ENCODE measurements at places on chromosomes 5 and 9.
A peak's percentile ranks its signal among the peaks of the same experiment; 100 is the strongest.

GRCh38 chr5:10441992-10442435, 335 bp downstream of the ROPN1L start:
- DNase-seq, result no peak

GRCh38 chr5:123868267-123868666, 356.3 kb downstream of the CSNK1G3 start:
- DNase-seq, result peak; percentile 61

DNA sequence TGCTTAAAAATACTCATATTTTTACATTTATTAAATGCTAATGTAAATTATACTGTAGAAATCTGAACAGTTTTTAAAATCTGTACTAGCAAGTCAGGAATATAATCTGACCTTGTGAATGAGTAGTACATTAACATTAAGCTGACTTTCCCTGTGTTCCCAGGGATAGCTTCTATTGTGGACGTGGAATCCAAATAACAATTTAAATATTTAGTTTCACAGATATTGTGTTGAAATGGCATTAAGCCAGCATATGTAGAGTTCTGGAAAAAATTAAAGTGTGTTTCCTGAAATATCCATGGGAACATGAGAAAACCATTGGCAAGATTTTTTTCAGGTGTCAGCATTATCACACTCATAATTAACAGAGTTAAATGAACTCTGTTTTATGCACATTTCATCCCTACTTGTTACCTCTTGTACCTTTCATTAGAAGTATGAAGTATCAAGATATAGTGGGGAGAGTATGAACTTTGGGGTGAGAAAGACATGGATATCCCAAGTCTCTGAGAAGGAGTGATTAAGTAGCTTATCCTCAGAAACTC, 5.7 kb downstream of the RABGAP1 start:
- DNase-seq, result no peak

DNA sequence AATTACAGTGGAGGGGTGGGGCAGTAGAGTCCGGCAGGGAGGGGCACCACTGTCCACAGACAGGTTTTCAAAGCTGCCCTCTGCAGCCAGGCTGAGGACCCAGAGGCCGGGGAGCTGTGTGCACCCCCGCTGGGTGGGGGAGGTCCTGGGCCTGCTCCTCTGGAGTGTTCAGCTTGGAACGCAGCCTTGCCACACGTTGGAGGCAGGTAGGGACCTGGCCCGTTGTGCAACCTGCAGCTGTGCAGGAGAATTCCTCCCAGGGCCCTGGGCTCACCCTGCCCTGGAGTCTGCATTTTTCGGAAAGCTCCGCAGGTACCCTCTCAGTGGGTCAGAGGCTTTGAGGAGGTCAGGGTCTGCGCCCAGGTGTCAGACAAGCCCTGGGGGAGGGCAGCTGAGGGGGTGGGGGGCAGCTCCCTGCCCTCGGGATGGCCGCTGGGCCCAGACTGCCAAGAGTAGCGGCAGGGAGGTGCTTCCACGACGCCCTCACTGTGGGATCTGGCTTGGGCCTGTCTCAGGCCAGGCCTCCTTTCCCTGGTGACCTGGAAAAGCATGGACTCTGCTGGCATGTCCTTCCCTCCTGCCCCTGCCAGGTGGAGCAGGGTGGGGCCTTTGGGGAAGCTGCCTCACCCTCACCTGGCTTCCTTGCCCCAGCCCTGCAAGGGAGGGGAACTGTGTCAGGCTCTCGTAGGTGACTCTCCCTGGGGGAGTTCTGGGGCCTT, 29.5 kb downstream of the RXRA start:
- DNase-seq, result no peak

GRCh38 chr9:69157751-69158466, 16.2 kb upstream of the TJP2 start:
- DNase-seq, result no peak

- no peak for DNase-seq
These were observed 104.5 kb downstream of the RGS3 start for GRCh38 chr9:113568081-113568435.

DNA sequence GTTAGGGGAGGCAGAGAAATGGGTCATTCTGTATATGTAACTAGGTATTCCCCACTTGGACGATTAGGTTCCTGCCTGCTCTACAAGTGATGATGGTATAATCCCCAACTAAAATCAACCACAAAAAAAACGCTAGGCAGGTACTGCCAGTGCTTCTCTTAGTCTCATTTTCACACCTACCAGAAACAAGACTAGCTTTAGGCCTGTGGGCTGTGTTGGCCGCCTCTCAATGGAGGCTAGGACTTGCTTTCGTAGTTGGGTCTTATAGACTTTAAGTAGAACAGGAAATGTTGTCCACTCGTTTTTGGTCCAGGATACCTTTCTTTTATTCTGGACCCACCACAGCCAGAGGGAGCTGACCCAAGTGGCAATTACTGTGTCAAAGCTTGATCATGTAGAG, 111.8 kb downstream of the UNC13B start:
- DNase-seq, result no peak

GRCh38 chr9:117682955-117683710, 21.1 kb upstream of the TLR4 start:
- DNase-seq, result no peak

- no peak for DNase-seq
These were observed 8.0 kb upstream of the REEP5 start for GRCh38 chr5:112930082-112930344.

DNA sequence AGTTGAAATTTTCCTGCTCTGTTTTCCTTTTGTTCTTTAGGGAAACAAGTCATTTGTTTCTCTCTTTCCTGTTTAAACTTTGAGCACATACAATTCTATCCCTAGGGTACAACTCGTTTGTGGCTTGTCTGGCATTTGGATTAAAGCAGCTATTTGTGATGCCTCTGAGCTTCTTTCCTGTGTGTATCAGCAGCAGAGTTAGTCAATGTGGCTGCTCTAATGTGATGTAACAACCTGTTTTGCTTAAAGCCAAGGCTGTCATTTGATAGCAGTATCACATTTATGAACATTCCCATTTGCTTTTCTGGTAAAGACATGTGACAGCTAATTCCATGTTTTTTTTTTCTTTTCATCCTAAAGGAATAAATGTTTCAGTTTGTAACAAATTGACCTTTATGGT, 314.3 kb upstream of the CHD1 start:
- peak; percentile 17 for DNase-seq

GRCh38 chr5:140042643-140043507, at the start of gene NRG2:
Gene NRG2, minus strand, starts transcription at chr5:140043299.
- DNase-seq, result peak; percentile 8

DNA sequence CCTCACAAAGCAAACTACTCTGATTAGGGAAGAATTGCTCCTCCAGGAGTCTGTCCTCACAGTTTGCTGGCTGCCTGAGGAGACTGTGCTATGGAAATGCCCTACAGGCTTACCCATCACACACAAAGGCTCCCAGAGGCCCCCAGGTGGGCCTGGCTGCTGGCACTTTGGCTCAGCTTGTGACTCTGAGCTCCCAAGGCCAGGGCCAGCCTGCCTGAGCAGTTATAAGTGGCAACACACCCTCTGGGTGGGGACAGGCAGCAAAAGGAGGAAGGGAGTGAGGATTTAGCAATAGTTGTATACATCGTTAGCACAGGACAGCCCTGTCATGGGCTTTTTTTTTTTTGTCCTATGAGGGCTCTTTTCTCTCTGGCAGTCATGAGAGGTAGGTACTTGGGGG, 103.5 kb downstream of the DAPK1 start:
- DNase-seq, result peak; percentile 24

GRCh38 chr5:74316064-74316603, 324.4 kb downstream of the ENC1 start:
- DNase-seq, result peak; percentile 63

- no peak for DNase-seq
These were observed 29.0 kb upstream of the FSD1L start for GRCh38 chr9:105418588-105419500.

- DNase-seq, result no peak
These were observed 37.3 kb upstream of the TMEM252 start for GRCh38 chr9:68577774-68578591.

- DNase-seq, result no peak
These were observed 119.5 kb upstream of the MTAP start for GRCh38 chr9:21682981-21683380.

GRCh38 chr5:133938929-133939328, 29.5 kb downstream of the C5orf15 start:
- DNase-seq, result no peak

- no peak for DNase-seq
These were observed 98.9 kb upstream of the SPATA31D4 start for GRCh38 chr9:81829195-81829882.

DNA sequence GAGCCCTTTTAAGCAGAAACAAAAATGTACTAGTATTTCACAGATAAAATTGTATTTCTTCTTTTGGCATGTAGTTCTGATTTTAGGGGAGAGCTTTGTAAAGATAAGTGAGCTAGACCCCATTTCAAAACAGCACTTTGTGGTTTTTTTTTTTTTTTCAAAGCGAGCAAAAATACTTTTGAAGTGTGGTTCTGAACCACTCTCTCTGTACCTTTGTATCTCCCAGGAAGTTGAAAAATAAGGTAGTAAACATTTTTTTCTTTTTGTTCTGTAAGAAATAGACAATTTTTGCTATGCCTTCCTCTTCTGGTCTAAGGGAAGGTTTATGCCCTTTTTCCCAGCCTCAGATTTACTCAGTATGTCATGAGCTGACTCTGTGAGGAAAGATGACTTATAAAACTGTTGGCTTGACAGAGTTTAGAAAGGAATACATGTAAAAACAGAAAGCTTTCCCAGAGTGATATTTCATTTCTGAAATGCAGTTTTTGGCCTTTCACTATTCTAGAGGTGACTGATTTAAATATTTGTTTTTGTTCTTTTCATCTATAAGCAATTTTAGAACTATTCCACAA, 12.5 kb downstream of the ERCC6L2 start:
- no peak for DNase-seq

DNA sequence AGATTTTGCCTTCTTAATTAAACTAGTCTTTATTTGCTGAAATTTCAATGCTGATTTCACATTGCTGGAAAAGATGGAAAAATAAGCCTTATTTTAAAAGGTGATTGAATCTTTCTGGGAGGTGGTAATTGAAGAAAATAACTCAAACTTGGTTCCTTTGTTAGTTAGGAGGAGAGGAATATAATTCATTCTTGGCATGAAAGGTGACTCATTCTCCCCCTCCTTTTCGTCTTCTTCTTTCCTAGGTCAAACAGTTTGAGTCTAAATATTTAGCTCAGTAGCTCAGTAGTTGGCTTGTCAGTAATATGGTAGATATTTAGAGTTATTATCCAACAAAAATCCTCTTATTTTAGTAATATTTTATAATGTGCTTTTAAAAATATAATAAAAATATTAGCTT, 353.9 kb upstream of the MEF2C start:
- DNase-seq, result no peak

GRCh38 chr5:107469485-107470294, 201.0 kb downstream of the EFNA5 start:
- no peak for DNase-seq

GRCh38 chr9:129172816-129173215, 5.2 kb downstream of the IER5L start:
- DNase-seq, result no peak

DNA sequence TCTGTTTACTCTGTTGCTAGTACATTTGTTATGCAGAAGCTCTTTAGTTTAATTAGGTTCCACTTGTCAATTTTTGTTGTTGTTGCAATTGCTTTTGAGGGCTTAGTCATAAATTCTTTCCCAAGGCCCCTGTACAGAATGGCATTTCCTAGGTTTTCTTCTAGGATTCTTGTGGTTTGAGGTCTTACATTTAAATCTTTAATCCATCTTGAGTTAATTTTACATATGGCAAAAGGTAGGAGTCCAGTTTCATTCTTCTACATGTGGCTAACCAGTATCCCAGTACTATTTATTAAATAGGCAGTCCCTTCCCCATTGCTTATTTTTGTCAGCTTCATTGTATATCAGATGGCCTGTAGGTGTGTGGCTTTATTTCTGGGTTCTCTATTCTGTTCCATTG, 792.4 kb downstream of the PTPRD start:
- no peak for DNase-seq

- no peak for DNase-seq
These were observed 88.1 kb downstream of the PAX5 start for GRCh38 chr9:36945999-36946398.

GRCh38 chr9:105007143-105007542, 79.2 kb upstream of the ABCA1 start:
- DNase-seq, result no peak

DNA sequence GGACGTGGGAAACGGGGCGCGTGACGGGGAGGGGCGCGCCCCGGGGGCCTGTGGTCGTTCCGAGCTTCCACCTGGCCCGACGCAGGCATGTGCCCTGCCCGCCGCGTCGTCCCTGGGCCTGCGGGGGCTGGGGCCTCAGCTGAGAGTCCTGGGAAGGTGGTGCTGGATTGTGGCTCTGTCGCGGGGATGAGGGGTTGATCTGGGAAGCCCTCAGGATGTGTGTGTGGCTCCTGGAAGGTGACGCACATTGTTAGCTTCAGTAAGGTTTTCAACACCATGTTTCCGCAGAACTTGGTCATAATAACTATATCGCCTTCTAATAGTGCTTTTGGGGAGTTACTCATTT, 589.1 kb downstream of the MTRR start:
- DNase-seq, result no peak

DNA sequence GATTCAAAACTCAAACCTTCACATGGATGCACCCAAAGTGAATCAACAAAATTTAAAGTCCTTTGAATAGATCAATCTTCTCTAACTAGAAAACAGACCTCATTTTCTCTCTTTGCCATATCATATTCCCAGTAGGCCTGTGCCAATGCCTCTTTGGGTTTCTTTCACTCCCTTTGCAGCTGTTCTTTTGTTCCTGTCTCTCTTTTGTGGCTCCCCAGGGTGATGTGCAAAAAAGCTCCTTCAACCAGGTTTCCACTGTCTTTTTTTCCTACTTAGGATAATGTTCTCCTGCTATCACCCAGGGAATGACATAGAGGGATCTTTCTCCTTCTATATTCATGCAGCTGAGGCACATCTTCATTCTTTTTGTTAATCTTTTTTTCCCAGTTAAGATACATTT, 54.6 kb downstream of the MARCHF3 start:
- no peak for DNase-seq

DNA sequence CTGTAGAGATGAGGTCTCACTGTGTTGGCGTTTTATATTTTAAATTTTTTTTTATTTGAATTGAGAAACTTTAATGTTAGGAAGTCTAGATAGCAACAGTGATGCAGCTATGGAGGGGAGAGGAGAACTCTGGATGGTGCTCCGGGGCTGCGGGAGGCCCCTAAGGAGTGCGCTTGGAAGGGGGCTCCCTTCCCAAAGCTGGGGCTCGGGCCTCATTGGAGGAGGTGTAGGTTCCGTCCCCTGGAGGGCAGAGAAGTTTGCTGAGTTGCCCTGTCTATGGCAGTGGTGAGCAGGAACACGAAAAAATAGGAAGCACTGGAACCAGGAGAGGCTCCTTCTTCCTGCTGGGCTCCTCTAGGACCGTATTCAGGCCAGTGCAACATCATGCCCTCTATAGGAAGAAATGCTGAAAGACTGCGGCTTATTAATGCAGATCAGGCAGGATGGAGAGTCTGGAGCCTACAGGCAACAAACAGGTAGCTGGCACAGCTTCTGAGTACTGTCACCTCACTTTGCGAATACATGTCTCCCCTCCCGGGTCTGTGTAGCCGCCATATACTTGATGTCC, 16.1 kb downstream of the AHRR start:
- DNase-seq, result no peak

DNA sequence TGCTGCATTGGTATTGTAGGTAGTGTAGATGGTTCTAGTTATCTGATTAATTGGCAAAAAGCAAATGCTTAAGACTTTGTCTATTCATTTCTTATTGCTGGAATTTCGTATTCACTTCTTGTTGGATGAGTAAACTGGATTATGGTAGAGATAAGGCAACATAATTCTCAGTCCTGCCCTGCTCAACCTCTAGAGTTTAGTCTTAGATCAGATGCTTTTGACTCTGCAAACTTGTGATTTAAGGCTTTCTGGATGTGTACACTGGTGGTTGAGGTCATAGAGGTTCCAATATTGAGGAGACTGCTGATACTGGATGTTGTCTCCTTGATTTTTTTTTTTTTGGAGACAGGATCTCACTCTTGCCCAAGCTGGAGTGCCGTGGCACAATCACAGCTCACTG, 35.0 kb downstream of the KIF2A start:
- DNase-seq, result no peak
